ENCODE measurements at places on chromosomes 5 and 9. TPM values are rescaled to one million over a fixed set of nuclear protein-coding genes. Genes with fewer than 3 reads are reported as not detected.

Gene APC
- total RNA-seq: 20.1 TPM

Gene CDH9
- total RNA-seq: not detected

Gene FAM13B
- 11.5 TPM for total RNA-seq

Gene RNF180
- not detected for total RNA-seq
